ENCODE measurements at places on chromosomes 5 and 9.
A peak's percentile ranks its signal among the peaks of the same experiment; 100 is the strongest.

DNA sequence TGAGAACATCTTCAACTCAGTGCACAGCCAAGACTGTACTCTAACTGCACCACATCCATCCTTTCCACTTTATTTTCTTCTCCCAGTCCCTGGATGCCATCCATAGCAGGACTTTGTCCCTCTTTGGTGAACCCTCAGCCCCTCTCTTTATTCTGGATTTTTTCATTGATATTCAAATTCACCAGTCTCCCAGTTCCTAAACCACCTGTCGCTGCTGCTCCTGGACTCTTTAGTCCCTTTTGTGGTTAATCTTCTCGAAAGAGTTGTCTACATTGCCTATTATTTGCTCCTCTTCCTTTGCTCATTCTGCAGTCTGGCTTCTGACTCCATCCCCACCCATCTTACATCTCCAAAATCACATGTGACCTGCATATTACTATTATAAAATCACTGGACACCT, 59.4 kb upstream of the ZSWIM6 start:
- DNase-seq = no peak

DNA sequence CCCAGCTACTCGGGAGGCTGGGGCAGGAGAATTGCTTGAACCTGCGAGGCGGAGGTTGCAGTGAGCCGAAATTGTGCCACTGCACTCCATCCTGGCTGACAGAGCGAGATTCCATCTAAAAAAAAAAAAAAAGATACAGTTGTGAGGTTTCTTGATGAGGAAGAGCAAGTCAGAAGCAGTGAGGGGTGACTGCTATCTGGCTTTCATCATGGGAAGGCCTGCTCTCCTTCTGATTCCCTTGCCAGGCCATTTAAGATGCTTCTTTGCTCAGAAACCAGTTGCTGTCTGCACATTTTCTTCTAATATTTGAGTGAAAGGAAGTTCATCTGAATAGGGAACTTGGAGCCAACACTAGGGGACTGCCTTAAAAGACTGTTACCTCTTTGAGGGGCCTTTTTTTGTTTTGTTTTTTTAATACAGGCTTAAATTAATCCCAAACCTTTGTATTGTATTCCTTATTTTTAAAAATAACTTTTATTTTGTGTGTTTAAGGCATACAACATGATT, 201.9 kb downstream of the ARHGAP26 start:
- DNase-seq = no peak

- DNase-seq = no peak
These were observed 22.7 kb upstream of the ENHO start for GRCh38 chr9:34545497-34545896.

- DNase-seq = no peak
These were observed 421.7 kb downstream of the CDK5RAP2 start for GRCh38 chr9:120158221-120158620.

GRCh38 chr5:1108865-1109174, 3.0 kb downstream of the SLC12A7 start:
- DNase-seq = no peak

- no peak for DNase-seq
These were observed 86.4 kb downstream of the PARP8 start for GRCh38 chr5:50752800-50753199.

- DNase-seq = no peak
These were observed 19.6 kb downstream of the PPARGC1B start for GRCh38 chr5:149749481-149750365.

GRCh38 chr9:76215066-76215465, 179.2 kb downstream of the RFK start:
- peak; percentile 87 for DNase-seq

DNA sequence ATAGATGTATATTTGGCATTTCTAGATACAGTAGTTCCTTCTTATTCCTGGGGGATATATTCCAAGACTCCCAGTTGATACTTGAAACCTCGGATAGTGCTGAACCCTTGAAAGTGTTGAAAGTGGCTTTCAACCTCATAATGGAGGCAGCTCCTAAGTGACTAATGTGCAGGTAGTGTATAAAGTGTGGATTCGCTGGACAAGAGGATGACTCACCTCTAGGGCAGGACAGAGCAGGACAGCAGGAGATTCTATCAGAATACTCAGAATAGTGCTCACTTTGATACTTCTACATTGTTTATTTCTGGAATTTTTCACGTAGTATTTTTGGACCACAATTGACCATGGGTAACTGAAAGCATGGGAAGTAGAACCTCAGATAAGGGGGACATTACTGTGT, 1138.9 kb upstream of the WWC1 start:
- no peak for DNase-seq

DNA sequence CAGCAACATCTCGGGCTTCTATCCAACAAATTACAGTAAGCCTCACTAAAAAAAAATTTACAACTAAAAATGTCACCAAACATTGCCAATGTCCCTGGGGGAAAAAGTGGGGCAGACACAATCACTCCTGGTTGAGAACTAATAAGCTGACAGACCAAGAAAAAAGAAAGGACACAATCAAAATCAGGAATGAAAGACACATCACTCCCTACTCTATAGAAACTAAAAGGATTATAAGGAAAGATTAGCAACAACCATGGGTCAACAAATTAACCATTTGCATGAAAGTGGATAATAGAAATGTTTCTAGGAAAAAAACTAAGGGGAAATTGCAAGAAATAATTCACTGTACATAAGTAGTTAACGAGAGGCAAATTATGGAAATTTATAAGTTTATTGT, 53.4 kb downstream of the AGTPBP1 start:
- DNase-seq = no peak
